ENCODE measurements at places on chromosomes 5 and 9.

DNA sequence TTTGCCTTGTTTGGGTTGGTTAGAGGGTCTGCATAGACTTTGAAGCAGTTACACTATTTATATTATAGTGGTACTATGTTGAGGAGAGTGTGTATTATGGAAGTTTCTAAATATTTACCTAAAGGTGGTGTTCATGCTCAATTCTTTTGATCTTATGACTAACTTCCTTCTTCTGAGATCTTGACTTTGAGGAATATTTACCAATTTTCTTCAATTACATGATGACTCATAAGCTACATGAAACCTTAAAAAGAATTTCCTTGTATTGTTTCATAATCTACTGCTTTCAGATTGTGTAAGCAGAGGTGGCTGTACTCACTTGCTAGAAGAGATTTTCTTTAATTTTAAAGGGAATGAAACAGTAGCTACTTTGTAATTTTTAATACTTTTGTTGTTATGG lies 276.1 kb downstream of the TAF11L14 start:
- DNase-seq: no peak

GRCh38 chr5:140142856-140143255 lies 17.1 kb downstream of the IGIP start:
- peak; percentile 14 for DNase-seq

DNA sequence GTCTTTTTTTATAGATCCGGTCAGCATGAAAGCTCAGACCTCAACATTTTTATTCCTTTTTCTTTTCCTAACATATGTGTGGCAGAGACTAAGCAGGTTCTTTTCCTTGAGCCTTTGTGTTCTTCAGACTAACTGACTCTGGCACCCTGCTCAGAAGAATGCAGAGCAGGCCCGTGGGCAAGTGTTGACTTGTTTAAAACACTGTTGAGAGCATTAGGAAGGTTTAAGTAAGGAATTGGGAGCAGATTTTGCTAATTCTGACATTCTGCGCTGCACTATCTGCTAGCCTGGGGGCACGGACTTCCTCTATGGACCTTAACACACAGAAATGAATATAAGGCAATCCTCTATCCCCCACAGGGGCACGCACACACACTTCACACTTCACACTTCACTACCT lies 182.5 kb upstream of the PIK3R1 start:
- DNase-seq: no peak

GRCh38 chr9:5629312-5630080 lies 589 bp downstream of the RIC1 start:
- no peak for DNase-seq

DNA sequence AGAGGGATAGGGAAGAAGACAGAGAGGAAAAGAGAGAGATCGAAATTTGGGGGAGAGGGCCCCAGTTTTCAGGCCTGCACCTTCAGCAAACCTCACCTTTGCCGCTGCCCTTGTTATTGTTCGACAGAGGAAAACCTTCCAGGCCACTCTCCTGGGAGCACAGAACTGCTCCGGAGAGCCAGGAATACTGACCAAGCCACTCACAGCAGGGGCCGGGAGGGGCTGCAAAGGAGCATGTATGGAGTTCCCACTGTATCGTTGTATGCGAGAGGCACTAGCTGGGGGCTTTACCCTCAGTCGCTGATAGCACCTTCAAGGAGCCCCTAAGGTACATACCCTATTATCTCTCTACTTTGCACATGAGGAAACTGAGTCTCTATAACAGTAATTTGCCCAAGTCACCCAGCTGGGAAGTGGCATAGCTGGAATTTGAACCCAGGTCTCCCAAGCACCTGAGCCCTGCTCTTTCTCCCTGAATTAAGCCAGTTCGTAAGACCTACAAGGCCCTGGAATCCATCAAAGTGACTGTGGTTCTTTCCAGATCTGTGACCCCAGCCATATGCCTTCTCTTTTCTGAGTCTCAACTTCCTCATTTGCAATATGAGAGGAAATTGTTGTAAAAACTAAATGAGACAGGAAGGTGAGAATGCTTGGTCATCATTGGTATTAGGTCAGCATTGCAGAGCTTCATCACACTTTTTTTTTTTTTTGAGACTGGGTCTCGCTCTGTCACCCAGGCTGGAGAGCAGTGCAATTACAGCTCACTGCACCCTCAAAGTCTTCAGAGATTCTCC lies 21.0 kb upstream of the FOXE1 start:
- DNase-seq: no peak

GRCh38 chr5:93070938-93071337 lies 510.1 kb downstream of the NR2F1-AS1 start:
- DNase-seq: no peak

GRCh38 chr5:157485811-157486210 lies 25.8 kb downstream of the NIPAL4 start:
- no peak for DNase-seq

GRCh38 chr9:91062281-91062680 lies 260.7 kb downstream of the SYK start:
- peak; percentile 36 for DNase-seq

GRCh38 chr9:99885747-99886146 lies 20.7 kb upstream of the STX17 start:
- no peak for DNase-seq

GRCh38 chr5:79762929-79763328 lies 73.3 kb downstream of the CMYA5 start:
- no peak for DNase-seq

- peak; percentile 85 for DNase-seq
Measured at GRCh38 chr5:3599226-3600105, 3.8 kb downstream of the IRX1 start.

- no peak for DNase-seq
Measured at GRCh38 chr9:20726144-20726543, 42.1 kb downstream of the FOCAD start.

DNA sequence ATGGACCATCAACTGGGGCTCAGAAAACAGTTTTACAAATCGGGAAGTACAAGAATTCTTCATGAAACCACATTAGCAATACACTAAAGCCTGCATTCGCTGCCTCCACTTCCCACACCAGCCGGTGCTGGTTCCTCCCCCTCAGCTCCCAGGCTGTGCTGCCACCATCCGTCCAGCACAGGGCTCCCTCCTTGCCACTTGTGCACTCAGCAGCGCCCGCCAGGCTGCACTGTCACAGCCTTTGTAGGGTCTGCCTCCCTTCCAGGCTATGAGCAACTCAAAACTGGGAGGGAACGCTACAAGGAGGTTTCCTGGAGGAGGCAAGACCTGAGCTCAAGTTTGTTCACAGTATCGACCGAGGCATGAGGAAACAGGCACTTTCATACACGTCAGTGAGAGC lies 7.7 kb downstream of the MAPK9 start:
- DNase-seq: no peak

DNA sequence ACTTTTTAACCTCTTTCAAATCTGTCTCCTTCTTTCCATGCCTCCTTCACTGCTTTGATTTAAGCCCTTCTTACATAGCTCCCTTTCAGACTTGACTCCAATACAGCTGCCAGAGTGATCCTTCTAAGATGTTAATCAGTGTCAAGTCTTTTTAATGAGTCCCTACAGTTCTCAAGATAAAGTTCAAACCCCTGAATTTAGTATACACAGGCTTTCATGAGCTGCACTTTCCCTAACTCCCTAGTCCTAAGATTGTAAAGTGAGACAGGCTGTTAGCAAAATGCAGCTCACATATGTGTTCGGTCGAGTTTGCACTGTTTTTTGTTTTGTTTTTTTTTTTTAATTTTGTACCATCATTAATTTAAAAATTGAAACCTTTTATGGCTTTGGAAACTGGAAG lies 190.4 kb upstream of the VCAN start:
- DNase-seq: no peak

DNA sequence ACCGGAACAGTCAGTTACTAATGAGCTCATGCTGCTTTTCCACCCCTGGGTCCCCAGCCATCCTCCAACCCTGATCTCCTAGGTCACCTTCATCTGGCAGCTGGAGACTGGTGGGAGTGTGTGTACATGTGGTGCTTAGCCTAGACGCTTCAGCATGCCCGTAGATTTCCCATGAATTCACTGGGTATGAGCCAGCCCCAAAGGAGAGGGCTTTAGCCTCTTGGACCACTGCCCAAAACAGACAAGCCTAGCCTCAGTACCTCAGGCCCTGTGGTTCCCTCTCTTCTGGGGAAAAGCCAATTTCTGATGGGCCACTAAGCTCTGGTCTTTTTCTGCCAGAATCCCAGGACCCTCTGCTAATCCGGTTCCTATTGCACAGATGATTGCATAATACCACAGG lies 48.0 kb upstream of the ASTN2 start:
- no peak for DNase-seq

DNA sequence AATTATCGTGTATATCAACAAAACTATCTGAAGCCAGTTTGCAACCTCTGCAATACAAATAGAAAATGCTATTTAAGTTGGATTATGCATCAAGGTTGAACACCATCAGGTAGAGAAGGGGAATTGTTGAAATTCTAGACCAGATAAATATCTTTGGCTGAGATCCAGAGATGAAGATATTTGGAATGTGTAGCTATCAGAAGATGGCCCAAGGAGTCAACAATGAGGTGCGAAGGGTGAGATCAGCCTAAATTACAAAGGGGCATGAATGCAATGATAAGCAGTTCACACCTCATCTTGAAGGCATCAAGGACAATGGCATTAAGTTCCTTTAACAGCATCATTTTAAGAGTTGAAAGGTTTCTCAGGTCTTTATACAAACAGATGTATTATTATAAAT lies 572.1 kb upstream of the DMAC1 start:
- DNase-seq: no peak

GRCh38 chr5:180366326-180366725 lies 13.2 kb upstream of the GFPT2 start:
- no peak for DNase-seq

GRCh38 chr5:87004101-87004500 lies 263.6 kb upstream of the RASA1 start:
- no peak for DNase-seq

GRCh38 chr5:60586307-60586901 lies 113.6 kb downstream of the DEPDC1B start:
- no peak for DNase-seq

- no peak for DNase-seq
Measured at GRCh38 chr5:71633255-71634155, 46.4 kb downstream of the MCCC2 start.

GRCh38 chr5:13632676-13633075 lies 311.8 kb downstream of the DNAH5 start:
- DNase-seq: no peak

DNA sequence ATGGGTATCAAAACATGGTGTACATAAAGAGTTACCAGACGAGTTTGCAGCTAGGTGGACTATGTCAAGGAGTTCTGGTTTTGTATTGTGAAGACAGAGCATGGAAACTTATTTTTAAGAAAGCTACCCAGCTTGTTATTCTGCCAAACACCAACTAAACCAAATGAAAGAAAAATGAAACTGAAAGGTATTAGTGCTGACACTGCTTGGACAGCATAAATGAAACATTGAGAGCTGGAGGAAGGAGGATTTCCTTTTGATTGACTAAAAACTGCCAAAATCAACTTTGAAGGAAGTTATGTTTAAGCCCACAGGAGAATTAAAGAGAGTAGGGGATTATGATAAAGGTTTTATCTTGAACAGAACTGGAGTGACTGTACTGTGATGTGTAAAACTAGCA lies 766.2 kb downstream of the PTPRD start:
- no peak for DNase-seq

GRCh38 chr5:110854200-110854599 lies 115.4 kb downstream of the SLC25A46 start:
- no peak for DNase-seq

DNA sequence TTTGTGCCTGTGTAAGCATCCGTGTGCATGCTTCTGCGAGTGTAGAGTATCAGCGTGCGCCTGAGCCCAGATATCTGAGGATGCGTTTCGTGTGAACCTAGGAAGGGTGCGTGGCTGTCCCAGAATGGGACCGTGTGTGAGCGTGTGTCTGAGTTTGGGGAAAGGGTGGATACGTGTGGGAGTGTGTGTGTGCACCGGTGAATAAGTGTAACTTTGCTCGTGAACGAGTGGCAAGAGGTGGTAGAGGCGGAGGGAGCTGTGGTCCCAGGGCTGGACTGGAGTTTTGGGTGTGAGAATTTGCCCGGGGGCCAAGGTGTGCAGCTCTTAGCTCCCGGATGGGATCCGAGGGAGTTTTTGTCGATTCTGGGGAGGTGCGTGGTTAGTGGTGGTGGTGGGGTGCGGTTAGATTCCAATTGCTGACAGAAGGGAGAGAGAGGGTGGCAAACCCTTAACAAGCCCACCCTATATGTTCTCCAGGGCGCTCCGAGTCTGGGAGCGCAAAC lies 686 bp upstream of the COL27A1 start:
- DNase-seq: peak; percentile 54

DNA sequence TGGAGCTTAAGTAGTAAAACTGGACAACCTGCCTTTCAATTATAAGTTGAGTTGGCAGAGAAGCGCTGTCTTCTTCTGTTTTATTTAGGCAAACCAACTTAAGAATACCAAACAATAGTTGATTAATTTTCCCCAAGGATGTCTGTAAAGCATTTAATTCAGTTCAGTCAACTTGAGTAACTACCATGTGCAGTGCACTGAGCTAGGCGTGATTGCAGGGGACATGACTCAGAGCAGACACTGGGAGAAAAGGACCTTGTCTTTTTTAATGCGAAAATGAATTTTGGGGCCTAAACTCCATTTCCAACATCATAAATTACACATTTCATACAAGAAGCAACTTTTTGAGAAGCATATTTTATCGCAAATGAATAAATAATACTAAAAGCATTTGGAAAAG lies 66.3 kb downstream of the FBXL7 start:
- DNase-seq: no peak

DNA sequence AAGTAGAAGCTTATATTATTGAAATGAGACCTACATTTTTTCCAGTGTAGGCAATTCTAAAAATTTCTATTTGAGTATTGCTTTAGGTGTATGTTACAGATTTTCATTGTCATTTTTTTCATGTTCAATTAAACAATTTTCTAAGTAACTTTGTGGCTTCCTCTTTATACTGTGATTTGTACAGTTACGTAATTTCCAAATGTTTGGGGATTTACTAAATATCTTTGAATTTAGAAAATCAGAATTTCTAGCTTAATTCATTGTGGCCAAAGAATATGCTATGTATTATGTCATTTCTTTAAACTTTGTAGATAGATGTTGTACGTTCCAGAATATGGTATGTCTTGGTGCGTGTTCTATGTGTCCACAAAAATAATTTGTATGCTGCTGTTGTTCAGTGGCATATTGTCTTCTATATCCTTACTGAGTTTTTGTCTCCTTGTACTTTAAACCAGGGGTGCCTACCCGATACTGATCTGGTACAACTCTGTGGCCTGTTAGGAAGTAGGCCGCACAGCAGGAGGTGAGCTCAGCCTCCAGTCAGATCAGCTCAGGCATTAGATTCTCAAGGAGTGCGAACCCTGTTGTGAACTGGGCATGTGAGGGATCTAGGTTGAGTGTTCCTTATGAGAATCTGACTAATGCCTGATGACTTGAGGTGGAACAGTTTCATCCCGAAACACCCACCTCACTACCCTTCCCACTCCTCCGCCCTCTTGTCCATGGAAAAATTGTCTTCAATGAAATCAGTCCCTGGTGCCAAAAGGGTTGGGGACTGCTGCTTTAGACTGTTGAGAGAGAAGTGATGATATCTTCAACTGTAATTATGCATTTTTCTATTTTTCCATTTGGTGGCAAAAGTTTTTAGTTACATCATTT lies 63.5 kb downstream of the UBE2R2 start:
- peak; percentile 3 for DNase-seq
